ENCODE measurements at places on chromosomes 4 and X. TPM values are rescaled to one million over a fixed set of nuclear protein-coding genes. Genes with fewer than 3 reads are reported as not detected.

HMGB2 gene
- total RNA-seq = 259 TPM

USP17L27 gene
- not detected for total RNA-seq

CXCL11 gene
- not detected for total RNA-seq

SMARCA1 gene
- 26.3 TPM for total RNA-seq

PRSS12 gene
- total RNA-seq = 3.0 TPM

GSX2 gene
- not detected for total RNA-seq

VSIG4 gene
- not detected for total RNA-seq

ARHGAP36 gene
- not detected for total RNA-seq

NAA11 gene
- not detected for total RNA-seq

APOO gene
- 64.7 TPM for total RNA-seq

NHSL2 gene
- not detected for total RNA-seq

WWC2 gene
- total RNA-seq = 27.7 TPM

FOXR2 gene
- total RNA-seq = 0.07 TPM

RHOXF1 gene
- not detected for total RNA-seq

TENM3 gene
- total RNA-seq = 87.7 TPM

TEX13D gene
- total RNA-seq = not detected

FAM50A gene
- total RNA-seq = 110 TPM

ARMCX1 gene
- total RNA-seq = 11.2 TPM

SH3D19 gene
- 22.9 TPM for total RNA-seq

GAGE12J gene
- not detected for total RNA-seq

CDX4 gene
- total RNA-seq = not detected

GJB1 gene
- total RNA-seq = not detected

PDE6B gene
- not detected for total RNA-seq
